Pulmonary artery endothelial cell (primary cell): ENCODE measurements at places on chromosomes 13 and 19. TPM values are rescaled to one million over a fixed set of nuclear protein-coding genes. Genes with fewer than 3 reads are reported as not detected.

- DNase-seq = no peak
Observed at GRCh38 chr13:26025196-26025595, 26.6 kb downstream of the SHISA2 start.

DNA sequence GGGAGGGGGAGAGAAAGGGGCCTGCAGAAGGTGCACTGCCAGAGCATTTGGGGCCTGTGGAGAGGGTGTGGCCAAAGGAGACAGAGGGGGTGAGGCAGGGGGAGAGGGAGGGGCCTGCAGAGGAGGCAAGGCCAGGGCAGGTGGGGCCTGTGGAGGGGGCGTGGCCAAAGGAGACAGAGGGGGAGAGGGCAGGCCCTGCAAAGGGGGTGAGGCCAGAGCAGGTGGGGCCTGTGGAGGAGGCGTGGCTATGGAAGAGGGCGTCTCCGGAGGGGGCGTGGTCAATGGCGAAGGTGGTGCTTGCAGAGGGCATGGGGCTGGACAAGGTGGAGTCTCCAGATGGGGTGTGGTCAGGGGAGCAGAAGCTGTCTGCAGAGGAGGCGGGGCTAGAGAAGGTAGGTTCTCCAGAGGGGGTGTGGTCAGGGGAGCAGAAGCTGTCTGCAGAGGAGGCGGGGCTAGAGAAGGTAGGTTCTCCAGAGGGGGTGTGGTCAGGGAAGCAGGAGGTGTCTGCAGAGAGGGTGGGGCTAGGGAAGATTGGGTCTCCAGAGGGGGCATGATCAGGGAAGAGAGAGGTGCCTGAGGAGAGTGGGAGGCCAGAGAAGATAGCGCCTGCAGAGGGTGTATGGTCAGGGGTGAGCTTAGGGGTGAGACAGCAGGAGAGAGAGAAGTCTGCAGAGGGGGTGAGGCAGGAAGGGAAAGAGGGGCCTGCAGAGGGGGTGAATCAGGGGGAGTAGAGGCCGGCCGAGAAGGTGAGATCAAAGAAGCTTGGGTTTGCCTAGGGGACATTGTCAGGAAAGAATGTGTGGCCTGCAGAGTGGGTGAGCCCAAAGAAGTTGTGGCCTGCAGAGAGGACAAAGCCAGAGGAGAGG lies 3.4 kb downstream of the PRR36 start:
- no peak for DNase-seq

DNA sequence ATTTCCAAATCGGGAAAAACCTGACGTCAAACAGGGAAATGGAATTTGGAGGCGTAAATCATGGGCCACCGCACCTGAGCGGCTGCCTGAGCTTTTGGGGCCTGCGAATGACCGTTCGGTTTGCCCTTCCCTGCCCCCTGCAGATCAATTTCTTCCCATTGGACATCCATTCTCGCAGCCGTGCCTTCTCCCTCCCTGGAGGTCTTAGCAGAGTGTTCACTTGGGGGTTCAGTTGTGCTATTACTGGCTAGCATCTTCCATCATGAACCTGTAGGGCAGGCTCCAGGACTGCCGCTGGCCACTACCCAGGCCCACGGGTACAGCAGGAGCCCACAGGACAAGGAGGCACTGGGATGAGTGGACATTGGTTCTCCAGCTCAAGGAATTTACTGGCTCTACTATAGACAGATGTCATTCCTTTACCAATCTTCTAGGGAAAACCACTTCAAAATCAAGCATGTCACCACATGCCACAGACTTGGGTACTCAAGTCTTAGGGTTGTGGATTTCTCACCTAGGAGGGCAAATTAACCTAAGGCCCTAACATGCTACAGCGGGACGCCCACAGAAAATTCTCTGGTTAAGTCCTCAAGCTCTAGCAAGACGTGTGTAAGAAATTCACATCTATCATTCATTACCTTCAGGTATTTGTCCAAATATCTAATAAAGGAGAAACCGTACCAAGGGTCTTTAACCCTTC lies 75.5 kb downstream of the COL4A1 start:
- DNase-seq = no peak

ERICH4 gene
- not detected in 2 replicates for total RNA-seq

GRCh38 chr13:86135856-86136255 lies 336.6 kb upstream of the SLITRK6 start:
- no peak for DNase-seq

PPP2R1A gene
- 116 and 221 TPM in 2 replicates for total RNA-seq

DNA sequence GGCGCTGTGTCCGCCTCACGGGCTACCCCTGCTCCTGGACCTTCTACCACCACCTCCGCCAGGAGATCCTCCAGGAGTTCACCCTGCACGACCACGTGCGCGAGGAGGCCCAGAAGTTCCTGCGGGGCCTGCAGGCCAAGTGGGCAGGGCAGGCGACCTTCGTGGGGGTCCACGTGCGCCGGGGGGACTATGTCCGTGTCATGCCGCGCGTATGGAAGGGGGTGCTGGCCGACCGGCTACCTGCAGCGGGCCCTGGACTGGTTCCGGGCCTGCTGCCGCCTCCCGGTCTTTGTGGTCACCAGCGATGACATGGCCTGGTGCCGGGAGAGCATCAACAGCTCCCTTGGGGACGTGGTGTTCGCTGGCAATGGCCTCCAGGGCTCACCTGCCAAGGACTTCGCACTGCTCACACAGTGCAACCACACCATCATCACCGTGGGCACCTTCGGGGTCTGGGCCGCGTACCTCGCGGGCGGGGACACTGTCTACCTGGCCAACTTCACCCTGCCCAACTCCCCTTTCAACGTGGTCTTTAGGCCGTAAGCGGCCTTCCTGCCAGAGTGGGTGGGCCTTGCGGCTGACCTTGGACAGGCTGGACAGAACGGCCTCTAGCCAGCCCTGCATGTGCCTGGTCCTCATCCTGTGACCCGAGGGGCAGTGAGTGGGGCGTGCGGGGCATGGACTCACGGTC lies 7.8 kb upstream of the NTN5 start:
- no peak for DNase-seq

CEACAM4 gene
- not detected in 2 replicates for total RNA-seq

- peak; percentile 73 for DNase-seq
Observed at GRCh38 chr13:23618341-23618740, 48.1 kb downstream of the TNFRSF19 start.

GRCh38 chr13:112821340-112822055 lies 131.7 kb downstream of the ATP11A start:
- no peak for DNase-seq

- no peak for DNase-seq
Observed at GRCh38 chr13:48773531-48774275, 120.0 kb downstream of the CYSLTR2 start.

DNA sequence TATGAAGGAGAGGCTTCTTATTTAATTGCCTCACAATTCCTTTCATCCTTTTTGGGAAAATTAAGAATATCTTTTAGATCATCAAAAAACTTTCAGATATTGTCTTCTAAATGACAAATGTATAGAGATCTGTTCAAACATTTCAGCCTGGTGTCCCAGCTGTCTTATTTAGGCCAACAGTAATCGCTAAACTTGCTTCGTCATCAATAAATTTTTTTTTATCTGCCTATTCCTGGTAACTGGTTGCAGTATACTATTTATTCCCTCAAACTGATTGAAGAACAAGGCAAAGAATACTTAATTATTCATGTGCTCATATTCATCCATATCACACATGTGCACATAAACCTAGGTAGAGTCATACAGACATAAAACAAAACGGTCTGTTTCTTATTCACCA lies 5.3 kb upstream of the MYO16 start:
- no peak for DNase-seq

CBARP gene
- 2.1 and 2.2 TPM in 2 replicates for total RNA-seq

SMIM17 gene
- 0.14 and 0.26 TPM in 2 replicates for total RNA-seq

DNA sequence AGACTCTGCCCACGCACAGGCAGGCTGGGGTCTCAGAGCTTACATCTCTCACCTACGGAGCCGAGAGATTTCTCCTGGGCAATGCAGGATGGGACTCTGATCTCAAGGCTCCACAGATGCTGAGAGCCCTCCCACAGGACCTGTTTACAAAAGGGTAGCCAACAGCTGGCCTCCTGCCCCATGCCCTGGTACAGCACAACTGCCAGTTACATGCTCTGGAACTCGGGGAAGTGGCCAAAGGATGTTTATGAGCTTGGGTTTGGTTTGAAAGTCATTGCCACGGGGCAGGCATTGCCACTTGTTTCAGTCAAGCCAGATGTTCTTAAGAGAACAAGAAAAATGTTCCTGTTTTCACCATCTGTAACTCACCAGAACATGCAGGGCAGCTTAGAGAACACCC lies 3.5 kb downstream of the DHRS12 start:
- DNase-seq = no peak

- DNase-seq = no peak
Observed at GRCh38 chr13:111394211-111394922, 73.9 kb downstream of the TEX29 start.

- no peak for DNase-seq
Observed at GRCh38 chr19:47587295-47587694, 14.3 kb upstream of the ZNF541 start.

- no peak for DNase-seq
Observed at GRCh38 chr13:44155422-44156293, 218.0 kb upstream of the SERP2 start.

GRCh38 chr19:11814700-11815035 lies 595 bp downstream of the ZNF440 start:
- DNase-seq = no peak

DNA sequence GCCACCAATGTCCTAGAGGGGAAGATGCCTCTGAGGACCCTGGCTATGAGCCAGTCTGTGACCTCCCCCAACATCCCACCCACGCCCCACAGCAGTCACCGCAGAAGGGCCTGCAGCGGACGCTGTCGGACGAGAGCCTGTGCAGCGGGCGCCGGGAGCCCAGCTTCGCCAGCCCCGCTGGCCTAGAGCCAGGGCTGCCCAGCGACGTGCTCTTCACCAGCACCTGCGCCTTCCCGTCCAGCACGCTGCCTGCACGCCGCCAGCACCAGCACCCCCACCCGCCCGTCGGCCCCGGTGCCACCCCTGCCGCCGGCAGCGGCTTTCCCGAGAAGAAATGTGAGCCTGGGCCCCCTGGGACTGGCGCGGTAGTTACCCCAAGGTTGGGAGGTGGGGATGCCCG lies 30.6 kb downstream of the DPF1 start:
- DNase-seq = no peak

- DNase-seq = no peak
Observed at GRCh38 chr19:8724276-8724675, 2.8 kb downstream of the OR2Z1 start.

DNA sequence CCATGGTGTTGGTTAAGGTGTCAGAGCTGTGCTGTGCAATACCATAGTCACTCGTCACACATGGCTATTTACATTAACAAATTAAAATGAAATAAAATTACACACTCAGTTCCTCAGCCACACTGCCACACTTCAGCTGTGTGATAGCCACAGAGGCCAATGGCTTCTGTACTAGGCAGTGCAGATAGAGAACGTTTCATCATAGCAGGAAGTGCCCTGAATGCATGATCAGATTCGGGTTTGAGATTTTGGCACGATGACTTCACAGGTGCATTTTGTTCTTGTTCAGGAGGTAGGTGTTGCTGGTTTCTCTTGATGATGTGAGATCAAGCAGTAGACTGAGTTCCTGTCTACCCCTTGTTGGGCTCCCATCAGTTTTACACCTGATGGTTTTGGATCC lies 6.5 kb downstream of the ARMC6 start:
- DNase-seq = no peak

- no peak for DNase-seq
Observed at GRCh38 chr13:73215823-73216222, 157.0 kb downstream of the KLF5 start.

LGALS14 gene
- total RNA-seq = not detected in 2 replicates

DNA sequence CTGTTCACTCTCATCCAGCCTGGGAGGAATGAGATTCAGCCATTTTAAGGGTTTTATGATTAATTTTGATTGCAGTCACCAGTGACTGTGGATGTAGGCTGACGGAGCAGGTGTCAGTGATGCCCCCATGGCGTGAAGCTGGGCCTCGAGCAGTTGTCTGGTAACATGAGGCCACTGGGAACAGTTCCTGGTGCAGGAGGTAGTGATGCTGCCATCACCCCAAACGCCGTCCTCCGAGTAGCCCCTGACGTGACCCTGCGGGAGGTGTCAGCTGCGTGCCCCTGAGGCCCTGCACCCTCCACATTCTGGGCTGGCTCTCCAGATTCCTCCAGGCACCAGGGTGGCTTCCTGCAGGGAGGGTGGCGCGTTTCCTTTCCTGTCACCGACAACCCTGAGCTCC lies 277.2 kb downstream of the TEX29 start:
- no peak for DNase-seq

GRCh38 chr19:6803036-6803404 lies 30.5 kb downstream of the VAV1 start:
- DNase-seq = no peak

DNA sequence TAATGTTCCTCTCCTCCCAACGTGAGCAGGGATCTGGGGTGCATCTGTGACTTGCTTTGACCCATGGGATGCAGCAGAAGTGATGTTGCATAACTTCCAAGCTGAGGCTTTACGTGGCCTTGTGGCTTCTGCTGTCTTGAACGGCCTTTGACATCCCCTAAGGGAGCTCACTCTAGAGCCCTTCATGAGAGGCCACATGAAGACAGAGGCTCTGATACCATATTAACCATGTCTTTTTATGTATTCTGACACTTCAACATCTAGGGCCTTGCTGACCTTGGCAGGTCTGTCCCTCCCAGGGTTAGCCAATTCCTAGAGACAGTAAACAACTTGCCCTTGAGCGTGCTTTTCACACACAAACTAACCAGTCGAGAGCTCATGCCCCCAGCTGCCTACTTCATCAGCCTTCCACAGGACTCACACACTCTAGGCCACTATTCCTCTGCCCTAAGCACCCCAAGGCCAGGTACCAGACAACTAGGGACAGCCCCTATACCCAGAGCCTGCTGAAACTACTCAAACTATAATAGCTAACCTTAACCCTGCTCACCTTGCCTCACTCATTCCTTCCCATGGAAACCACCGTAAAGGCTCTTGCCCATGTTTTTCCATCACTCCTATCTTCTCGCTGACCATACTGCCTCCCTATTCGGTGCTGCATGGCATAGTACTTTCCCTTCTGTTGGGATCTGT lies 45.4 kb downstream of the CCDC70 start:
- DNase-seq = no peak

- peak; percentile 29 for DNase-seq
Observed at GRCh38 chr19:23075031-23075733, 41.6 kb upstream of the ZNF730 start.
